ENCODE measurements at places on chromosomes 4 and X.
A peak's percentile ranks its signal among the peaks of the same experiment; 100 is the strongest.

- no peak for DNase-seq
Observed at GRCh38 chr4:36758312-36759178, 477.1 kb downstream of the DTHD1 start.

DNA sequence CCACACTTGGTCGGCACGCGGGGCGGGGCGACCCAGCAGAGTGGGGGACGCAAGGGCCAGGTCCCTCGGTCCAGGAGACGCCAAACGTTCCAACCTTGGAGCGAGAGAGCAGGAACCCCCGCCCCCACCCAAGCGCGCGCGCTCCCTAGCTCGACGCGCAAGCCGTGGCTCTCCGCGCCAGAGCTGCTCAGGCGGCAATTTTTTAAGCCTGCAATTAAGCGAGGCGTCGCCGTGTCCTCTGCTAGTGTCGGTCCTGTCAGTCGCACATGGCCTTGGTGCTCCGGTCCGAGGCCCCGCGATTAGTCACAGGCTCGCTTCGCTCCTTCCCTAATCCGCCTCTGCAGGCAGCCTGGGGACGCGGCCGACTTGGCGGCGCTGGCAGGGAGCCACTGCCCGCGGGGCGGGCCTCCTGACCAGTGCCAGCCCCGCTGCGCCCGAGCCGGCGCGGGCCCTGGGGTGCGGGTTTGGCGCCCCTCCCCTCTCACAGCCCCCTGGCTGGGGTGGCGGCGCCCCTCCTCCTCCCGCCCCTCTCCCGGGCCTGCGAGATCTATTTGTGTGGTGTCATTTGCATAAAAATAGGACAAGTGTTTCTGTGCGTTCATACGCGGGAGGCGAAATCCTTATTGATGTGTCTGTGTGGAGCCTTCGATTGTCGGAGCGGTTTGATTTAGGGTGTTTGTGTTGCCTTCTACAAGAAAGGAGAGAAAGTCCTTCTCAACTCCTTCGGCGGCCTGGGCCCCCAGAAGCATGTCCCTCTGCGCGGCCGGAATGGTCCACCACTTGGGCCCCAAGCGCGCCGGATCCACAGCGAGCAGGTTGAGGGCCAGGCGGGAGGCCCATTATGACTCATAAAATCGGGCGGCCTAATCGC, 9.8 kb upstream of the BCOR start:
- no peak for DNase-seq

DNA sequence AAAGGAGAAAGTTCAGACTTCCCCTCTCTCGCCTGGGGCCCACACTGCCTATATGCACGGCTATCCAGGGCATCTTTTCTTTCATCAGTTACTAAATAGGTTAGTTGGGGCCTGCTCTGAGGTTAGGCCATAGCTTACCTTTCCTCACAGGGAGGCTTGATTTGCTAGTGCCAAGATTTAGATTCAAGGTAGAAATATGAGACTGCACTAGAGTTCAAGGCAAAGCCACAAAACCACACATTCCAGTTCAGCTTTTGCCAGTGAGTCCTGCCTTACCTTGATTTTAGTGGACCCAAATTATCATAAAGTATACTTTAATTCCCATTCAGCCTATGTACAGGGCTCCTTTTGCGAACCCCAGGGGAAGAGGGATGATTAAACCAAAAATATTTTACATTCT, 762.8 kb downstream of the PDHA2 start:
- DNase-seq, result no peak

GRCh38 chrX:39854772-39855747, 242.7 kb downstream of the BCOR start:
- DNase-seq, result peak; percentile 66

- no peak for DNase-seq
Observed at GRCh38 chr4:43837171-43837570, 611.4 kb downstream of the KCTD8 start.

- DNase-seq, result no peak
Observed at GRCh38 chr4:104930298-104930697, 216.4 kb upstream of the TET2 start.

DNA sequence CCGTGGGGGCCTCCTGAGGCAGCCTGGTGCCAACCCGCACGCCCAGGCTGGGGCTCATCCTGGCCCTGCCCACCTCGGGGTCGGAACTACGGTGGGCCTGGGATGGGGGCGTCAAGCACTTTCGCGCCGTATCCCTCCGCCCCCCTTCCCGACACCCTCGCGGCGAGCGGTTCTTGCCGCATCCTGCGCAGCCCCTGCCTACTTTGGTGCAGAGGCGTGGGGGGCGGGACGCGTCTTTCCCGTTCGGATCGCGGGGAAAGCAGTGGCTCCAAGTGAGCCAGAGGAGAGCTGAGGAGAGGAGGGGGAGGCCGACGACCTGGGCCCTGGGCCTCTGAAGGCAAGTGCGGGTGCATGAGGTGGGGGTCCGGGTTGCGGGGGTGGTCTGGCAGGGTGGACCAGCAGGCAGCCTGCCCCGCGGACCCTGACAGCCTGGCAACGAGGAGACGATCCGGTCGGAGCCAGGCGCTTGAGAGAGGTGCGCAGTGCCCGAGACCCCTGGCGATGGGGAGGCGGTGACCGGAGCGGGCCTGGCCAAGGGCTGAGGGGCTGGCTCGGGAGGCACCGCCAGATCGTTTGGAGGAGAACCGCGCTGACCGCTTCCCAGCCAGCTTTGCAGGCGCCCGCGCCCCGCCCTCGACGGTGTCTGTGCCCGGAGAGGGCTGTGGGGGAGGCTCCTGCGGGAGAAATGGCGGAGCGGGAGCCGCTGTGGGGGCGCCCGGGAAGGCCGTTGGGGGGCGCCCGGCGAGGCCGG, at the start of gene GPRASP2:
GPRASP2 (plus strand) TSS at position 233 of the 751 bp plus-strand sequence. CDS start 2,422 bp downstream, outside the sequence.
- DNase-seq, result no peak

GRCh38 chrX:118116713-118117550, at the start of gene KLHL13:
TSS of gene KLHL13 (minus strand) at chrX:118116810. CDS start at chrX:118028473, 88,337 bp downstream.
- no peak for DNase-seq

DNA sequence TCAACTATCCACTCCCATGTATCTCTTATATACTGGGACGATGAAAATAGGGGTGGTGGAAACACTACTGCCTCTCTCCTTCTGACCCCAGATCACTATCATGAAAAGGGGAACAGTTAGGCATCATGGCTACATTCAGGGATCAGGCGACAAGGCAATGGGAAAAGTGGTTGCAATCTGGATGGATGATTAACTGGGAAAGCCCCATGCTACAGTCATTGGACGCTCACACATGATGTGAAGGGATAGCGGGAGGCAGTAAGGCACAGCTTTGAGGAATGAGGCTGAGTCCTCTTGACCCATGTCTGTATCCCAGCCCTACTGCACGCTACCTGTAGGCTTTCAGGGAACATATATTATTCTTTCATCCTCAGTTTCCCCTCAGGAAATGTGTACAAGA, 10.2 kb downstream of the GASK1B start:
- DNase-seq, result no peak

- no peak for DNase-seq
Observed at GRCh38 chr4:67030636-67031035, 514.7 kb downstream of the CENPC start.

DNA sequence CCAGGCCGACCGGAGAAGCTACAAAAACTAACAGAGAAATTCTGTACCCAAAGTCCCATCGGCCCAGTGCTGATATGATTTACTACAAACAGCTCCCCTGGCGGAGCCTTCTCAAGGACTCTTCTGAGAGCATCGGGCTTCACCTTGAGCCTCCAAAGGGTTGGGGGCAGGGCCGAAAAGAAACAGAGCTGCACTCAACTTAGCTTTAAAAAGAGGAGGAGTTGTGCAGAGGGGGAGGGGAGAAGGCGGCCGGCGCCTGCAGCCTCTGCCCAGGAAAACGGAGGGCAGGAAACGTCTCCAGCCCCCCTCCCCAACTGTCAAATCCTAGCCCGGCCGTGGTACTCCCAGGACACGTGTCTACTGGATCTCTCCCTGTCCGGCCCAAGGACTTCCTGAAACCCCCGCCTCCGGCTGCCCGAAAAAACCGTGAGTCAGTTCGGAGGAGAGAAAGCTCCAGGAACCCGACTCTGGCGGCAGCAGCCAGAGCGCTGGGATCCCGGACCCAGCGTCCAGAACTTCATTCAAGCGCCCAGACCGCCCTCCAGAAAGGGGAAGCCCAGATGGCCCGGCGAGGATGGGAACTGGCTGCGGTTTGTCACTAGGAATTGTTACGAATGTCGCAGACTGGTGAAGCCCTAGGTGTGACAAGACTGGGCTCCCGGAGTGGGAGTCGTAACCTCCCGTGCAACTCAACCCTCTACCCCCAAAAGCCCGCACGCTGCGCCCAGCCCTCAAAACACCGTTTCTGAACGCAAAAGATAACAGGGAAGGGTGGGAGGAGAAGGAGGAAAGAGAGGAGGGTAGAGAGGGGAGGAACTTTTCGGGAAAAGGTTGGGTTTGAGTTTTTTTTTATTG, 973 bp downstream of the ADAMTS3 start:
- DNase-seq, result no peak

DNA sequence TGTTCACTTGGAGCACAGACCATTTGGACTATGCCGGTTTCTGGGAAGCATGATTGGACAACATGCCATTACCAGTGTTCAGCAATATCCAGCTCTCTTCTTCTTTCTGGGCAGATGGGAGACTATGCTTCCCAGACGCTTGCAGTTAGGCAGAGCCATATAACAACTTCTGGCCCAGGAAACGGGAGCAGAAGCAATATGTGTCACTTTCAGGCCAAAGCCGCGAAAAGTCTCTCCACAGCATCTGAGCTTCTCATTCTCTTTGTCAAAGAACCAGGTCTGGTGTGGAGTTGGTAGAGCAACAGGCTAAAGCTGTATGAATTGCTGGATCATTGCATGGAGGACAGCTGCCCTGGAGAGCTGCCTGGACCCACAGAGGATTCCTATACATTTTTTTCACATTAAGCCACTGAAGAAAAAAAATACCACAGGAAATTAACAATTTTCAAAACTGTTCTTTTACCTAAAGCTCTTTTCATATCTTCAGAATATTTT, 131.4 kb upstream of the FRG1 start:
- DNase-seq, result no peak

- DNase-seq, result no peak
Observed at GRCh38 chr4:28469886-28470285, 1609.2 kb downstream of the STIM2 start.

DNA sequence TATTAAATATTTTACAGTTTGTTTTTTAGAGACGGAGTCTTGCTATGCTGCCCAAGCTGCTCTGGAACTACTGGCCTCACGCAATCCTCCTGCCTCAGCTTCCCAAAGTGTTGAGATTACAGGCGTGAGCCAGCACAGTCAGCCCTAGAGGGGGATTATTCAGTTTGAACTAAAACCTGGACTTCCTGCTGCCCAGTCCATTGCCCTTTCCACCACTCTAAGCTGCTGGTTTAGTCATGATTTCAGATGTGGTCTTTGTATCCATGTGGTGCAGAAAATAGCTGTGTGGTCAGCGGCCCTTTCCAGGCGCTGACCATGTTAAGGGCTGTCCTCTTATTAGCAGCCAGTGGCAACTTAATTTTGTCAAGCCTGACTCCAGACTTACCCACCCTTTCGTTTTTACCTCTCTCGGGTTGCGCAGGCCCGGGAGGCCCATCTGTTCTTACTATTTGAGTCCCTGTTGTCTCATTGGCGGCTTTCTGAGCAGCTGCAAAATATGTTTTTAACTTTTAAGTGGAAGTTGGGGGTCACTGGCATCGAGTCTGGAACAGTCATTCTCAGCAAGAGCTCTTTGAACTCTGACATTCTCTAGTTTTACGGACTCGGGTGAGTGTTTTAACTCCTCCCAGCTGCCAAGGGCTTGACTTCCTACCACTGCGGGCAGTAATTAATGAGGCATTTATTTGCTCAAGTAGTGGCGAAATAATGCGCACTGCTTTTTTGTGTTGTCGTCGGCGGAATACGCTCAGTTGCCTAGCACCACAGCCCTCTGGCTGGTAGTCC, 773 bp upstream of the VMA21 start:
- no peak for DNase-seq

DNA sequence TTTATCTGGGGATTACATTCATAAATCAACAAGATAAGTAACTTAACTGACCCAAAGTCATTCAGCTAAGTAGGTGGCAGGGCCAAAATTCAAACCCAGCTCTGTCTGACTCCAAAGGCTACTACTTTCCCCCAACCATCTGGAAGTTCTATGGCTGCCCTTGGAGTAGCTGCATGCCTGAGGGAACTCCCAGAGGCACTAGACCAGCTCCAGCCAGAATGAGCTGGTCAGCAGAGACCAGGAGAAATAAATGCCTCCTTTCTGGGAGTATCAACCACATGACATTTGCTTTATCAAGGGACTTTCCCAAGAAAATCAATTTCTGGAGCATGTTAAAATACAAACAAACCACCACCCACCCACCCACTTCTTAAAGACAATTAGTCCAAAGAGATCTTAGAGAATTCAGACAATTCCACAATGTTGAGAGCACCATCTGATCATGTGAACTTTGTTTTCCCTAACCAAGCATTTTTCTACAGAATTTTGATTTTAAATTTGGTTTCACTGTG, 180.5 kb downstream of the EFHC2 start:
- DNase-seq, result no peak

DNA sequence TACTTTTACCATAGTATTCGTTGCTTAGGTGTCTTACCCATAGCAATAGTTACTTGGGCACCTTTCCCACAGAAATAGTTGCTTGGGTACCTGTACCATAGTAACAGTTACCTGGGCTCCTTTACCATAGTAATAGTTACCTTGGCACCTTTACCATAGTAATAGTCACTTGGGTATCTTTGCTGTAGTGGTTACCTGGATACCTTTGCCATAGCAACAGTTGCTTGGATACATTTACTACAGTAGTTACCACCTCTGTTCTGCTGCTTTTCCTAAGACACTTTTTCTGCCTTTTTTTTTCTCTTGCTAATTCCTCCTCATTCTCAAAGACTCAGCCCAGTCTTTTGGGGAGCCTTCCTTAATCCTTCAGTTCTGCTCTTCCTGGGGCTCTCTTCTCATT, 272.8 kb upstream of the PUDP start:
- no peak for DNase-seq

GRCh38 chrX:13864264-13864663, 47.4 kb upstream of the GPM6B start:
- DNase-seq, result no peak

- DNase-seq, result no peak
Observed at GRCh38 chrX:12956704-12957534, 18.0 kb upstream of the TMSB4X start.

DNA sequence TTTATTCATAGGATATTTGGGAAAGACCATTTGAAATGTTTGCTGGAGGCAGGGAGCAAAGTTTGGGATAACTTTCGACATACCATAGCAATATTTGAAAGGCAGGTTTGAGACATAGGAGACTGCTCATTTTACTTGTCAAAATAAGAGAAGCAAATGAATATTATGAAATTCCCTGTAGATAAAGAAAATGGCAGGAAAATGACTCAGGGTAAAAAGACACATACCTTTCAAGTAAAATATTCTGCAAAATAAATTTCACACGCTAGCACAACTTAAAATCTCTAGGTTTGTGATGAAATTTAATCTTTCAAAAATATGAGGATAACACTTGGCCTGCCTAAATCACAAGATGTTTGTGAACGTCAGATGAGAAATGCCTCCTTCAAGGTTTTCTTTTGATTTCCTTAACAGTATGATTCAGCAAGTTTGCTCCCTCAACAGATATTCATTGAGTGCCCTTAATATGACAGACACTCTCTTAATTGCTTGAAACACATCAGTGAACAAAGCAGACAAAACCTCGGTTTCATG, 6.6 kb downstream of the TMEM156 start:
- DNase-seq, result no peak

GRCh38 chr4:147863111-147863747, 131.3 kb downstream of the ARHGAP10 start:
- DNase-seq, result no peak
